ENCODE measurements at places on chromosomes 11 and 22.

DNA sequence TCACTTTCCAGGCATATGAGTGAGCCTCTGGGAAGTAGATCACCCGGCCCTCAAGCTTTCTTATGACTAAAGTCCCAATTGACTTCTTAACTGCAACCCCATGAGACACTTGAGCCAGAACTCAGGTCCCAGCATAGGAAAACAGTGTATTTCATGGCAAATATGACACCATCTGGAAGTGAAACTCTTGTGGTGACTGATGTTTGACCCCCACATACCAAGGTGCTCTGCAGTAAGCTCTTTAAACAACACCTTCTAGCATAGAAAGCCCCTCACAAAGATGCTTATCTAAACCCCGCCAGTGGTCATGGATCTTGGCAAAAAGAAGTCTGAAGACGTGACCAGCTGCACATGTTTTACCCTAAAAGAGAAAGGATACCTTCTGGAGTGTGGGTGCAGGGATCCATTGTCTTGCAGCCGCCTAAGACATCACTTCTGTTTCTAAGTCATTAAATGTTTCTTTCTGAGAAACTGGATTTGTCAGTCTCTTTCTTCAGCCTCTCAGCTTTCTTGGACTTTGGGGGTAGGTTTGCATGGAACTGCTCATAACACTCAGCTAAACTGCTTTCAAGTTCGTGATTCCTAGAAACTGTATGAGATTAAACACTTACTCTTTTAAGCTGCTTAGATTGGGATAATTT lies 7.4 kb upstream of the PELI3 start:
- no peak for DNase-seq

- DNase-seq: no peak
Observed at GRCh38 chr11:86488553-86488952, 113.9 kb downstream of the CCDC81 start.

- no peak for DNase-seq
Observed at GRCh38 chr11:1151366-1152315, 6.1 kb upstream of the MUC5AC start.

- no peak for DNase-seq
Observed at GRCh38 chr22:28674121-28674563, 5.5 kb downstream of the TTC28 start.

Measured in WTC11 (cell line).